ENCODE measurements at places on chromosomes 5 and 9.

- no peak for DNase-seq
Observed at GRCh38 chr5:176803943-176804498, 6.3 kb upstream of the UNC5A start.

- DNase-seq = no peak
Observed at GRCh38 chr9:86947146-86948073, at the start of gene GAS1. TSS of gene GAS1 (minus strand) at chr9:86947506. CDS start at chr9:86946779, 727 bp downstream.

DNA sequence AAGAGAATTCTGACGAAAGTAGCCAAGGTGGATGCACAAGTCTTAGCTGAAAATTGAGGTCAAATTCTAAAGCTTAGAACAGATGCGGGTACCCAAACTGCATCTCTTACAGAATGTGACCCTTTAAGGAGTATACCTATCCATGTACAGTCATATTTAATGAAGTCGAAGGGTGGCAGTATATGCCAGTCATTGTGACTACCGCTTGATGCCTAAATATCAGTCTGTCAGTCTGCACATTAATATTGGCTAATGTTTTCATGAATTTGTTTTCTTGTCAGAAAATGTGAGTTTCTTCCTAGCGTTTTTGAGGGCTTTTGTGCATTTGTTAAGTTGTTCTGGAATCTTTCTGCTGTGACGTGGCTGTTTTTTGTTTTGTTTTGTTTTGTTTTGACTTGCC, 264.5 kb upstream of the ELAVL2 start:
- DNase-seq = no peak

GRCh38 chr5:178872302-178872701, 12.5 kb downstream of the ZNF354B start:
- DNase-seq = no peak

DNA sequence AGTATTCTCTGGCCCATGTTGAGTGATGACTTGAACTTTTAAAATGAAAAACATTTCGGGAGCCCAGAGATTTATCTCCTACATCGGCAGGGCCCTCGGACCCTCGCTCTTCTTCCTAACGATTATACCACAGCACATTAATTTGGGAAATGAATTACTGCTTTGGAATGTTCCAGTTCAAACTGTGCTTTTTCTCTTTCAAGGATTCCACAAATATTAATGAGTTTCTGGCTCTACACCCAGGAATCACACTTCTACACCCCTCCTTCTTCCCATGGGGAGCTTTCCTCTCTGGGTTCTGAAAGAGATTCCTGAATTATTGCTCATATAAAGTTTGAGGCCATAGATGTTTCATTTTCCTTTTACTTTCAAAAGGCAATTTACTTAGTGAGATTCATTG, 41.2 kb downstream of the NSG2 start:
- DNase-seq = no peak

DNA sequence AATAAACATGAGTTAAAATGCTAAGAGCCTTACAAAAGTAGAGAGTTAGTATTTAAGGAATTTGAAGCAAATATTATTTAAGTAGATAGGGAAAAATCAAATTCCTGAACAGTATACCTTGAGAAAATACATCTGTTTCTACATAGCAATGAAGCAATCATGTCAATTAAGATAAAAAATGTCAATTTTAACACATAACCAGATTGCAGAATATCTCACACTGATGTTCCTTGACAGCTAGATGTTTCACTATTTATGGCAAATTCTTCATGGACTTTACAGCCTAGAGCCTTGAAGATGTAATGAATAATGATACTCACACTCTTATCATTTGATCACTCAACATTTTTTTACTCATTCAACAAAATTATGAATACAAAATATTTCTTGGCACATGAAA, 708.2 kb upstream of the PTPRD start:
- no peak for DNase-seq

- DNase-seq = no peak
Observed at GRCh38 chr5:72046106-72046505, 61.2 kb upstream of the MAP1B start.

DNA sequence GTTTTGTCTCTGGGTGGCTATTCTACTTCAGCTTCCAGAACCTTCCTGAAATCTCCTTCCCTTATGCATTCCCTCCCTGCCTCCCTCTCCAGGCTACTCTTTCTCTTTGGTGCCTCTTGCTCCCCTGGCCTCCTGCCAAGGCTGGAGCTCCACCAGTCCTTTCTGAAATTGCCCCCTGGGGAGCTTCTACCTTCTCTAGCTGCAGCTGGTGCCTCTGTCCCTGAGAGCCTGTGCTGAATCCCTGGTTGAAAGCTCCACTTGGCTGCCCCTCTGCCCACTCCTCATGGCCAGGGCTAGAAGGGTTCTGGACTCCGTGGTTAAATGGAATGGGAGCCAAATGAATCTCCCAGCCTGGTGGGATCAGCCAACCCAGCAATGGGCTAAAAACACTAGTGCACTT, 80.1 kb downstream of the COL15A1 start:
- peak; percentile 71 for DNase-seq

GRCh38 chr5:176739461-176740051, 70.8 kb upstream of the UNC5A start:
- DNase-seq = peak; percentile 38

GRCh38 chr5:62259699-62260250, 46.2 kb upstream of the KIF2A start:
- DNase-seq = no peak

DNA sequence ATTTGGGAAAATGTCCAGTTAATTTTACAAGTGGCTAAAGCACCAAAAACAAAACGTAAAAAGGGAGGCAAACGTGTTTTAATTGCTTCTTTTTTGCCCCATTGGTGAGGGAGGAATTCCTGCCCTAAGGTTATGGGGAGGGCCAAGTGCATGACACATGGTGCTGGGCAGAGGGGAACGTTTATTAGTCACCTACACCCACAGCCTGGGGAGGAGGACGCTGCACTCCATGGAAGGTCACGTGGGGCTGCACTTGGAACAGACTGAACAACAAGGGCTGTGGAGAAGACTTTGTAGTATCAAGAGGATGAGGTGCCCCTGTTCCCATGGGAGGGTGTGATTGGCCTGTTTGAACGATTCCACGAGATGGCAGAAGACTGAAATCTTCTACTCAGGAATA, 13.7 kb upstream of the ADAMTS16 start:
- no peak for DNase-seq

- DNase-seq = no peak
Observed at GRCh38 chr9:6838158-6838557, 80.4 kb downstream of the KDM4C start.

GRCh38 chr9:19481121-19481870, 72.5 kb downstream of the ACER2 start:
- DNase-seq = no peak

- no peak for DNase-seq
Observed at GRCh38 chr5:7325975-7326913, 69.7 kb upstream of the ADCY2 start.

GRCh38 chr9:77133011-77133410, 44.3 kb upstream of the VPS13A start:
- DNase-seq = no peak

GRCh38 chr5:137487600-137487999, 11.5 kb downstream of the SPOCK1 start:
- DNase-seq = no peak

DNA sequence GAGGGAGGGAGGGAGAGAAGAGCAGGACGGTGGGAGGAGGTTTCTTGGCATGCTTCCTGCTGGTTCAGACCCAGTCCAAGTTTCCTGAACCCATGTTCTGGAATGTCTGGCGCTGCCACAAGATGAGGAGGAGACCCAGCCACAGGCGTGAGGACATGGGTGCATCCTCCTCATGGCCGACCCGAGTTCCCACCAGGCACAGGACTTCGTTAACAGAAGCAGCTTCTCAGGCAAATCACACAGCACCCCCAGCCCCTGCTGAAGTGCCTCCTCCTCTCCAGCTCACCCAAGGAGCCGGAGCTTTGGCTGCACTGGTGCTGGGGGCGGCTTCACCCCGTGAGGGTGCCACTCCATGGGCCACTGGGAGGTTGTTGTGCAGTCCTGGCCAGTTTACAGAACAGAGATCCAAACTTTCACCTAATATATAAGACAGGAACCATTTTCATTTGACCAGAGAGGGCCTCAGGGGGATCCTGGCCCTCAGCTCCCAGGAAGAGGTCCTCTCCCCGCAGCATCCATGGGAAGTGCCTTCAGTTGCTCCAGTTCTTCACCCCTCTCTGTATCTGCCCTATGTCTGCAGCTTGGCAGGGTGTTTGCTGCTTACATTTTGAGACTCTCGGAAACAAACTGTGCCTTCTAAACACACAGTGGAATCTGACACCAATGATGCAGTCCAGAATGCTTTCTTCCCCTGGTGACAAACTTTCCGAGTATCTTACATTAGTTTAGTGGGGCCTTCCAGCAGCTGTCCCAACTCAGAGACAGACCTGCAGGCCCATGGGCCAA, 10.2 kb upstream of the NKD2 start:
- no peak for DNase-seq

- no peak for DNase-seq
Observed at GRCh38 chr9:126986506-126986951, 71.9 kb downstream of the RALGPS1 start.

DNA sequence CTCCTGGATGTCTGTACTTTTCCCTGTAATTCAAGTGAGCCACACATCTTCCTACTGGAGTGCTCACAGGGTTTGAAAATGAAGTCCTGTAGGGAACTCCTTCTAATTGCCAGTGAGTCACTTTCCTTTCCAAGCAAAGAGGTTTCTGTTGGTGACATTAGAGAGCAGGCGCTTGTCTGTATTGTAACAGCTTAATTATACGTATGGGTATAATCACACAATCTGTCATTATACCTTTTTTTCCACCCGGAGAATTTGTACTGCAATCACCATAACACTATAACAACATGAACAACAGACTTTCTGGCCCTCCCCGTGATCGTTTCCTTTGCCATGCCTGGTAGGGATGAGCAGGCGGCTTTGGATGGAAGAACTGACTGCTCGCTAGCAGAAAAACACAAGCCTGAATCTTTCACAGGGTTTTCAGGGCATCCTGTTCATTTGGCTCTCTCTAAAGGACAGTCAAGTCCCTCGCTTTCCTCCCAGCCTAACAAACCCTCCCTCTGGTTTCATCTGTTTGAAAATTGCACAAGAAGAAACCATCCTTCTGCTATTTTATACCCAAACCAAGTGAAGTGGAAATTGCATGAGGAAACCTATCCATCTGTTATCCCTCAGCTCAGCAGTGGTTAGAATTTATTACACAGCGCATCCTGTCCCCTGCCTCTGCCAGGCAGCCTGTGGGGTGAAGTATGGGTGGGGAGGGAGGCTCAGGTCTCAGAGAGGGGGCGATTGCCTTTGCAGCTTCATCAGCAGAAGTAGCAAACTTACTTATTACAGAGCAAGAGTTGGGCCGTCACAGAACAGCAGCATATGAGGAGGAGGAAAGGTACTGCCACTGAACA, 307.0 kb upstream of the TLE4 start:
- DNase-seq = no peak

GRCh38 chr5:37869216-37869615, 29.4 kb upstream of the GDNF start:
- no peak for DNase-seq

DNA sequence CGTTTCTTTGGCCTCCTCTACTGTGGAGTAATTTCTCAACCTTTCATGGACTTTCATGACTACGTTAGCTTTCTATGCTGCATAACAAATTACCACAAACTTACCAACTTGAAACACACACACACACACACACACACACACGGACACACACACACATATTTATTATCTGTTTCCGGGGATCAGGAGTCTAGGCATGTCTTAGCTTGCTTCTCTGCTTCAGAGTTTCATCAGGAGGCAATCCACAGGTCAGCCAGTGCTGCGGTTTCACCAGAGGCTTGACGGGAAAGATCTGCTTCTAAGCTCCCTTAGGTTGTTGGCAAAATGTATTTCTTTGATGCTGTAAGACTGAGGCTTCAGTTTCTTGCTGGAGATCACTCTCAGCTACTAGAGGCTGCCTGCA, 59.0 kb upstream of the C9orf72 start:
- no peak for DNase-seq

DNA sequence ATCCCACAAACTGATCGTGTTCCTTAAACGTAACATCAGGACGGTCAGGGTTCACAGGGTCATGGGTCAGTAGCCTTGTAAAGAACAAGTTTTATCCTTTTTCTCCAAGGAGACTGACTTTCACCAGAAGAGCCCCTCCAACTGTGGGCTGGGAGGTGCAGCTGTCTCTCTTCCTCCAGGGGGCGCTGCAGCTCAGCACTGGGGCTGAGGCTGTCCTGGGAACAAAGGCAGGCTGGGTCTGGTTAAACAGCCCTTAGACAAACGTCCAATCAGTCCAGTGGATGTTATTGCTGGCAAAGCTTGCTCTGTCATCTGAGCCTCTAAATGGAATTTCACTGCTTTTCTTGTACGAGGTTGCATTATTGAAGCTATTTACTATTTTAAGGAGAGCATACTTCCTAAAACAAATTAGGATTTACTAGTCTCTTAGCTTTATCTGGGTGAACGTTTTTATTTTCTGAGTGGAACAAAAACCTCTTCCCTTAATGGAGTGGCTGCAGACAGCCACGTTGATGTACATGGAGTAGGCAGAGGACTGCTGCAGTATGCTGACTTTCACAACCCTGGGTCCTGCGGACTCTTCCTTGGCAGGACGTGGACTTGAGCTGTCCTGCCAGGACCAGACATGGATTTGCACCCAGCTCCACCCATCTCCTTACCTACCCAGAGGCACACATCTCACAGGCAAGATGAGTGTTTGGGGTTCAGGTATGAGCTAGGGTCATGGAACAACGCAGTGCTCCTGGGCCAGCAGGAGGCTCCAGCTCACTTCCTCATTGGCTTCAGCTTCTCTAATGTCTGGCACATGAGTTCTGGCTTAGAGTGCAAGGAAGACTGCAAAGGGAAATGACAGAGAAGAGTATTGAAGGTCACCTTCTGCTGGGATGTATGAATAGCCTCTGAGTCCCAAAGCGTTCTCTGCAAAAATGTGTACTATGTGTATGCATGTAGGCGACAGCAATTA, 7.8 kb downstream of the EXOSC2 start:
- DNase-seq = peak; percentile 52

DNA sequence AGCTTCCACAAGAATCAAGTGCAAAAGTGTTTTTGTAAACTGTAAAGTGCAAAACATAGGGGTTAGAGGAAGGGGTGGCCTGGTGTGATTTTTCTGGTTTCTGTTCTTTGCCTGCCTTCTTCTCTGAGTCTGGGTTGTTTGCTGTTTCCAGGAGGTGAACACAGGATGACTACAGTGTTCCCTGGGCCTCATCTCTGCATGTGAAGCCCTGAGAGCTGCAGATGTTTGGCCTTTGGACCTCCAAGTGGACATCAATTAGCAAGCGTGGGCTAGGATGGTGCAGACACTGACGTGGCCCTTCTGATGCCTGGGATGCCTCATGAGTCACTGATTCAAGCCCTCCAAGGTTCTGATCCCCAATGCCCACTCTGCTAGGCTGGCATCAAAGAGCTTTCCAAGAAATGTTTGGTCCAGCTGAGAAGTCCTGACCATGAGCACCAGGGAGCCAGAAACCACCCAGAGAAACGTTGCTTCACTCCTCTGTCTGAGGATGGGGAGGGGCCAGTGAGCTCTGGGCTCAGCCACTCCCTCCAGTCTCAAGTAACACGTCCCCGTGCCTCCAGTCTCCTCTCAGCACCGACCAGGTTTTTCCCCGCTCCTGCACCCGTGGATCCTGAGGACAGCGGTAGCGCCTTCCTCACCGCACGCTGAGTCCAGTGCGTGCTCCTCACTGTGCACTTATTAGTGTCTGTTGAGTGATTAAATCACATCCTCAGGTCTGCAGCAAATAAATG, 7.6 kb downstream of the IL9 start:
- DNase-seq = no peak
